Fibroblast of lung (primary cell): ENCODE measurements at places on chromosomes 5 and 9. TPM values are rescaled to one million over a fixed set of nuclear protein-coding genes. Genes with fewer than 3 reads are reported as not detected.

- H3K27ac ChIP-seq = no peak overlapping the region
- H3K4me3 ChIP-seq = no peak overlapping the region
These were observed 178.4 kb downstream of the FAM114A2 start for GRCh38 chr5:153860195-153860886.

- no peak for DNase-seq
- no peaks in the 10 kb centered on the region for H3K4me1 ChIP-seq
- H3K4me3 ChIP-seq = no peak overlapping the region
- no peak overlapping the region for H3K27ac ChIP-seq
- H3K36me3 ChIP-seq = no peaks in the 10 kb centered on the region
- no peaks in the 10 kb centered on the region for H3K27me3 ChIP-seq
These were observed 226.8 kb upstream of the ATP10B start for GRCh38 chr5:161078793-161079192.

DNA sequence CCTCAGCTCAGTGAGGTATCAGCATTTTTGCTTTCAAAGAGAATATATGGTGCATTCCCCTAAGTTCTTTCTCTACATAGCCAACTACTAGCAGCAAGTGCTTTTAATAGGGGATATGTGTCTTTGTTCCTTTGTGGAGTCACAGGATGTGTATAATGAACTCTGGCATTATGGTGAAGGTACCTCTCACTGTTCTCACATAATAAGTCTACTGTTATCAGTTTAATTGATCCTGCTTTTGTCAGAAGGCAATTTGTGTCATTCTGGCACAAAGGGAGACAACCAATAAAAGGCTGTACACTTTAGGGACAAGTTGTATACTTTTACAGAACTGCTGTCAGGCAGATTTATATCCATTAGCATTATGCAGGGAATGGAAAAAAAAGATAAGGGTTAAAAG is 531.4 kb upstream of the RIOK2 start:
- DNase-seq = no peak
- no peaks in the 10 kb centered on the region for H3K36me3 ChIP-seq
- H3K4me1 ChIP-seq = no peaks in the 10 kb centered on the region
- no peak overlapping the region for H3K27ac ChIP-seq

DNA sequence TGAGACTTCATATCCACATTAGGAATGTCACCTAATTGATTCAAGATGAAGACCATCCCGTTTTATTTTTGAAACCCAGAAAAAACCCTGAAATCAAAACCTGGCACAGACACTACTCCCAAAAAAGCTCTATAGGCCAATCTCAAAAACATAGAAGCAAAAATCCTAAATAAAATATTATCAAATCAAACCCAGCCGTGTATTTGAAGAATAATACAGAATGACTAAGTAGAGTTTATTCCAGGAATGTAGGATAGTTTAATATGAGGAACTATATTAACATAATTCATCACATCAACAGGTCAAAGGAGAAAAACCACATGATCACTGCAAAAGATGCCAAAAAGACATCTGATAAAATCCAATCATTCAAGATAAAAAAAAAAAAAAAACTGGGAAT is 167.1 kb downstream of the ACTL7B start:
- H3K4me1 ChIP-seq = no peaks in the 10 kb centered on the region
- DNase-seq = no peak
- H3K36me3 ChIP-seq = no peaks in the 10 kb centered on the region
- H3K27ac ChIP-seq = no peak overlapping the region

DNA sequence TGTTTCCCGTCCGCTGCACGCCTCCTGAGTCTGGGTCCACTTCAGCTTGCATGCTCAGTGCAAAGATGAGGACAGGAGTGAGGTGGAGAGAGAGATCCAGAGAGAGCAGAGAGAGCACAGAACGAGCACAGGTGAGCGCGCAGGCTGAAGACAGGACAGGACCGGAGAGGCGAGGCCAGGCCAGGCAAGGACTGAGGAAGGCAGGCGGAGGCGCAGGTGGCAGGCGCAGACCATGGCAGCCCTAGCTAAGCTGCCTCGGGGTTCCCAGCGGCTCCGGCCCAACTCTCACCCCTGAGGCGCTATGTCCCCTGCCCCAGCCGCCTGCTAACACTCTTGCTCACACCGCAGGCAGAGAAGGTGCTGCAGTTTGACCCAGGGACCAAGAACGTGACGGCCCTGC is 9.7 kb downstream of the GRIN1 start:
- no peaks in the 10 kb centered on the region for H3K4me1 ChIP-seq
- H3K27me3 ChIP-seq = no peaks in the 10 kb centered on the region
- H3K36me3 ChIP-seq = no peaks in the 10 kb centered on the region
- no peak for DNase-seq
- H3K27ac ChIP-seq = no peak overlapping the region

SIMC1 gene
- total RNA-seq = 4.4 and 4.6 TPM in 2 replicates

PCDHB7 gene
- total RNA-seq = 1.0 and 1.5 TPM in 2 replicates

FOXD4L4 gene
- 0.26 TPM in 1 of 2 replicates, not detected in the other for total RNA-seq

ACOT12 gene
- total RNA-seq = 0.26 and 2.0 TPM in 2 replicates

ISCA1 gene
- 19.2 and 22.6 TPM in 2 replicates for total RNA-seq

TMEM8B gene
- total RNA-seq = 2.1 and 3.0 TPM in 2 replicates

SNCB gene
- 0.17 TPM in 1 of 2 replicates, not detected in the other for total RNA-seq

C9orf50 gene
- total RNA-seq = 0.17 and 0.26 TPM in 2 replicates

SPATA31A3 gene
- total RNA-seq = not detected in 2 replicates

FANCG gene
- 9.2 and 12.2 TPM in 2 replicates for total RNA-seq
